ENCODE measurements at places on chromosomes 6 and 20.
A peak's percentile ranks its signal among the peaks of the same experiment; 100 is the strongest.

DNA sequence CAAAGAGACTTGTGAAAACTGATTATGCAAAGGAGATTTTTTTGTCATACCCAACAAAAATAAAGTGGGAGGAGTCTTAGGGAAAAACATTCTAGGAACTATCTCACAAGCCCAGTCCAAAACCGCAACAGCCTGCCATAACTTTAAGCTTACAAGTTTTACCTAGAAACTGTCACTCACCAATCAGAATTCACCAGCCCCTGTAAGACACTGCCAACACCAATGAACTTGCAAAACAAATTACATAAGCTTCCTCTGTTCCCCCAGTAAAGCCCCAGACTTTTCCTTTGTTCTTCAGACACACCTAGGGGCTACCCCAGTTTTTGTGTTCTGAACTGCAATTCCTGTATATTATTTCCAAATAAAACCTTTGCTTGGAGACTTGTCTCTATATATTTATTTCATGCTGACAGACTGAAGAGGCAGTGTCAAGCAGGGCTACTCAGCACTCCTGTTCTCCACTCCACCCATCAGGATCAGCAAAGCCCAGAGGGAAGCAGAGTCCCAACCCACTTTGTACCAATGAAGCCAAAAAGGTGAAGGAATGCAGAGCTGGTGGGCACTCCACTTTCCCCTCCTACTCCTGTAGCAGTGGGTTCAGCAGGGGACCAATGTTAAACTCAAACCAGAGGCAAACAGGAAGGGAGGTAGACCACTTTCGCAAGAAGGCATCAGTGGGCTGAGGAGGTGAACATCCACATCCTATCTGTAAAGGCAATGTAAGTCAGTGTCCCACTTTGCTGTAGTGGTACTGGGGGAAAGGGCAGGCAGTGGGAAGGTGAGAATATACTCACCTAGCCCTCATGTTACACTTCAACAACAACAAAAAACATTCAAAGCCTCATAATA, 142.5 kb upstream of the RUNX2 start:
- no peak for DNase-seq

- DNase-seq = no peak
These were observed 61.4 kb downstream of the TXLNB start for GRCh38 chr6:139230391-139230840.

- DNase-seq = no peak
These were observed 49.6 kb downstream of the KIZ start for GRCh38 chr20:21175433-21175832.

- DNase-seq = no peak
These were observed 187.6 kb downstream of the CLIC5 start for GRCh38 chr6:45827952-45828530.

DNA sequence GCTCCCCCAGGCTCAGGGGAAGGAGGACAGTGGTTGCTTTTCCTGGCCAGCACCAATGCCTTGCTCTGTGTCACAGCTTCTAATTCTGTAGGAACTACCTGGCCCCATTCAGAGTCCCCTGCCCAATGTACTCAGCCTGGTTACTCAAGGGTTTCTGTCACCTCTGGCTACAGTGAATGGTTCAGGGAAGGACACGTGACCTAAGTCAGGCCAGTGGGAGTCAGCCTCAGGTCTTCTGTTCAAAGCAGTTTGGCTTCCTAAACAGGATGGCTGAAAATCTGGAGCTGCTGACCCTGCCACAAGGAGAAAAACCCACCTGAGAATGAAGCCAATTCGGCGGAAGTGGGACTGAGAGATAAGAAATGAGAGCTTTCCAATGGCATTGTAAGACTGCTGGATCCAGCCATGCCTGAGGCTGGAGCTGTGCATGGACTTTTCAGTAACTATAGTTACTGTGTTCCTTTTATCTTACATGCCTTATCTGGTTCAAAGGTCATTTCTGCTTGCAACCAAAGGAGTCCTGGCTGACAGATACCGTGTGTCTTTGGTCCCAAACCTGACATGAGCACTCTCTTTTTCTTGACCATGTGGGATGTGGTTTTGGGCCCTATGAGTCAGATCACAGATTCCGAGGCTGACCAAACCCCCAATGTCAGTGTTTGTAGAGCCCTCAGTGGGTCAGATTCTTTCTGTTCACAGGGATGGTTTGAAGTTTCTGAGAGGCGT, 104.3 kb downstream of the SULF2 start:
- no peak for DNase-seq

DNA sequence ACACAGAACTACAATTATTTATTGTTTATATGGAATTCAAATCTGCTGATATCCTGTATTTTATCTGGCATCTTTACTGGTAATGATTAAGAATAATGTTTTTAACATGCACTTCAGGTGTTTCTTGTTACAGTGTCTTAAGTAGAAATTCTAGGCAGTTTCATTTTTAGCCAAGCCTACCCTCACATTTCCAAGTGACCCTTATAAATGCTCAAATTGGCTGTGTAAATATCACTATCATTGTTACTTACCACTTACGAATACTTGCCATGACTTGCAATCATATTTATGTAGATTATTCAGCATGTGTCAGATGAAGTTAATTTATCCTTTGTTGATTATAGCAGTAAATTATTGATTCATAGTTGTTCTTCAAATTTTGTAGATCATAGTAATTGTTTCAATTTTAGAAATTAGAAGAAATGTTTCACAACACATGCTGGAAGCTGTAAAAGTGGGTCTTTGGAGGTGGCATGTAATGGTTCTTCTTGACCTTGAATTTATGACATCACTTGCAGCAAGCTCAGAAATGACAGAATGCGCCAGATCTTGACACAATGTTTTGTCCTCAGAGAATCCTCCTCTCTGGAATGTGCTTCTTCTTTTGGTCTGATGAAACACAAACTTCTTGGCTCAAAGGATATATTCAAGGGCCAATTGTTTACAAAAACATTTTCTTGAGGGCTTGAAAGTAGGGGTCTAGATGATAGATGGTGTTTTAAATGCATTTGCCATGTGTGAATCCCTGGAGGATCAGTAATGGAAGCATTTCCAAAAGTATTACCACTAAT, 471.8 kb downstream of the COL12A1 start:
- DNase-seq = no peak

DNA sequence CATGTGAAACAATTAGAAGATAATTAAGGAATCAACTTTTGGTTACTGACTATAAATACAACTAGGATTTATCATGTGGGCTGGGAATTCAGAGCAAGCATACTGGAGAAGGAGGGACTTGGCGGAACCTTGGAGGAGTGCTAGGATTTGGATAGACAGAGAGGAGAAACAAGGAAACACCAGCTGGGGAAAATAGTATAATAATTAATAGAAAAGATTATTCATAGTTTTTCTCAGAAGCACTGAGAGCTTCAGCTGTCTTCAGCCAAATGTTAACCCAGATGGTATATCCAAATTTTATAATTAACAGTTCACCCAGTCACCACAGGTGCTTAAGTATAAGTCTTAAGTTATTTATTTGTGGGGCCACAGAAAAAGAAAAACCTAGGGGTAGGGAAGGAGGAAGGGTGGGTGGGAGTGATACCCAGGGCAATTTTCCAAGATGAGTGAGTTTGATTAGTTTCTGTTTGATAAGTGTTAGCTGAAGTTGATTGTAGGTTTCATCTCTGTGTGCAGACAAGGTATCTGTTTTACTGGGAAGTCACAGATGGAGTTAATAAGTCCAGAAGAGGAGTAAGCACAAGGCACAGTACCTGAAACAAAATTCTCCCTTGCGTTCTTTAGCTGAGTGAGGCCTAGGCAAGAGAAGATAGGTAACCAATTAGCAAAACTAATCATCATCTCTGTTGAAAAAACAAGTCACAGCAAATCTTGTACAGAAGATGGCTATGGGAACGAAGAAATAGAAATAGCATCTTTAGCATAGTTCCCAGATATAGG, 175.5 kb downstream of the TFAP2B start:
- DNase-seq = no peak

DNA sequence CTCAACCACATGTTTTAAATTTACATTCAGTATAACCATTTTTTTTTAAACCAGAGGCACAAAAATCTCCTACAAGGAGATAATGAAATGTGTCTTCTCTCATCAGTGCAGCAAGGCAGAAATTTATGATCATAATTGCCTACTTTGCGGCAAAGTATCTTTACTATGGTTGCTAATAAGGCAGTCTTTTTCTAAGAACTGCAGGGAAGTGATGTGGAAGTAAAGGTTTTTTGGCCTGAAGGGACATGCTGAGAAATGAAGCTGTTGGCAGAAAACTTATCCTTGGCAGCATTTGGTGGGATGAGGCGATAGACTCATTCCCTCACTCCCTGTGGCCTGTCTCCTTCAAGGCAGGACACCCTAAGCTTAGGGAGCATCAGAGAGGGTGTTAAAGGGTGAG, 48.7 kb downstream of the SCGN start:
- no peak for DNase-seq

GRCh38 chr6:138953451-138953850, 34.6 kb downstream of the REPS1 start:
- no peak for DNase-seq

DNA sequence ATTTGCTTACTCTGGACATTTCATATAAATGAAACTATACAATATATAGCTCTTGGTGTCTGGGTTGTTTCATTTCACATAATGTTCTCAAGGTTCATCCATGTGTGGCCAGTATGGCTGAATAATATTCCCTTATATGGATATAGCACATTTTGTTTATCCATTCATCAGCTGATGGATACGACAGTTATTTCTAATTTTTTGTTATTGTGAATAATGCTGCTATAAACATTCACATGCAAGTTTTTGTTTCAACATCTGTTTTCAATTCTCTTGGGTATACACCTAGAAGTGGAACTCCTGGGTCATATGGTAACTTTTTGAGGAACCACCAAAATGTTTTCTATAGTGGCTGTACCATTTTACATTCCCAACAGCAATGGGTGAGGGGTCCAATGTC, 101.1 kb downstream of the CDK19 start:
- DNase-seq = no peak

- no peak for DNase-seq
These were observed 65.6 kb upstream of the ARMH2 start for GRCh38 chr6:24864343-24864742.

DNA sequence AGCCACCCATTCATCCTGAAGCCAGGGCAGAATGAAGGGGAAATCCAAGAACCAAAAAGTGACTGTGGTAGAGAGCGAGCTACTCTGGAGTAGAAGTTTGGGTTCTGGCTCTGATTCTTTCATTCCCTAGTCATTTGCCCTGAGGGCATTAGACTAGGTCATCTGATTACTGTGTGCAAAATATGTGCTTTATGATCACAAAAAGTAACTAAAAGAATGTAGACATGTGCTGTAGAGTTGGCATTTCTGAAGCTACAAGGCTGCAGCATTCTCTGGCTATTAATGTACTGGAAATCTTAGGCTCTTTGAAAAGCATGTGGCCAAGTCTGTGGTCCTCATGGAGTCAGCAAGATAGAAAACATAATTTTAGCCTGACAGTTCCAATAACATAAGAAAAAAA, 94.2 kb downstream of the TBC1D7 start:
- DNase-seq = no peak

DNA sequence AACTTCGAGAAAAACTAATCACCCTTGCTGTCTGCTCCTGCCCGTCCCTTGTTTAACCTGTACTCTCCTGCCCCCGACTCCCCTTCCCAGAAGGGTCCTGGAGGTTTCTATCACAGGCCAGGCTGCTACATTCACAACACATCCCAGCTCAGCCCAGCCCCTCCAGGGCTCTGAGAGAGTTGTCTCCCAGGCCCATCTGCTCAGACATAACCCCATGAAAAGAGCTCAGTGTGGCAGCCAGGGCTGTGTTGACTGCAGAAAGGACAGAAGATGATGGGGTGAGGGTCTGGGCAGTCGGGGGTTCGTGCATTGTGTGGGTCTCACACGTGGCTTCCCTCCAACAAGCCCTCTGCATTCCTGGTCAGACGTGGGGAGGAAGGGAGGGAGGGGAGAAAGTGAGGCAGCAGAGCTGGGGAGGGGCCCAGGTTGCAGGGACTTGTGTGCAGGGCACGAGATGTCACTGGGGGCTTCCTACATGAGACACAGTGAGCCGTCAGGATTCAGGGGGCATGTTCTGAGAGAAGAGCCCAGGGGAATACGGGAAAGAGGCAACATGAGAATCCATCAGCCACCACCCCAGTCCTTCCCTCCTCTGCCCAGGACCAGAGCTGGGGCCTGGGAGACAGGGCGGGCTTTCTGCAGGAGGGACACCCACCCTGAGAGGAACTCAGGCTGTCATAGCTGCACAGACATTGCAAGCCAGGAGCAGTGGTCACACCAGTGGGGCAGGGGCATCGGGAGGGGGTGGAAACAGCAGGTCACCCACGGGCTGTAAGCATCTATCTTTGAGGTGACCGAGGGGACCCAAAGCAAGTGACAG, 372.9 kb downstream of the PREX1 start:
- peak; percentile 71 for DNase-seq

- no peak for DNase-seq
These were observed 488.3 kb downstream of the COL12A1 start for GRCh38 chr6:74717591-74717990.

DNA sequence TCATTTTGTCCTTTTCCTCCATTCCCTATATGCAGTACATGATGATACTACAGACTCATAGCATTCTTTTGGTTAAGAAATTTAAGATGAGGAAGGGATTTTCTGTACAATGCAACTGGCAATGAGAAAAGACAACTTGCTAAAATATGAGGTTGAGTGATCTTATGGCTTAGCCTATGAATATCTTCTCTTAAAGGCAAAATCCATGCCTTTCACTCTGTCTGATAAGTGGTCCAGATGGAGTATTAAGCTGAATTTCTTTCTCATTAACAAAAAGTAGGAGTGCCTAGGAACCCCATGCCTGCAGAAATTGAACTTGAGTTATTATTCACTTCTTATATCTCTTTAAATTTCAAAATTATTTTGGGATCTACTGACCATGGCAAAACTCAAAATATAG, 135.3 kb downstream of the GRIK2 start:
- no peak for DNase-seq

DNA sequence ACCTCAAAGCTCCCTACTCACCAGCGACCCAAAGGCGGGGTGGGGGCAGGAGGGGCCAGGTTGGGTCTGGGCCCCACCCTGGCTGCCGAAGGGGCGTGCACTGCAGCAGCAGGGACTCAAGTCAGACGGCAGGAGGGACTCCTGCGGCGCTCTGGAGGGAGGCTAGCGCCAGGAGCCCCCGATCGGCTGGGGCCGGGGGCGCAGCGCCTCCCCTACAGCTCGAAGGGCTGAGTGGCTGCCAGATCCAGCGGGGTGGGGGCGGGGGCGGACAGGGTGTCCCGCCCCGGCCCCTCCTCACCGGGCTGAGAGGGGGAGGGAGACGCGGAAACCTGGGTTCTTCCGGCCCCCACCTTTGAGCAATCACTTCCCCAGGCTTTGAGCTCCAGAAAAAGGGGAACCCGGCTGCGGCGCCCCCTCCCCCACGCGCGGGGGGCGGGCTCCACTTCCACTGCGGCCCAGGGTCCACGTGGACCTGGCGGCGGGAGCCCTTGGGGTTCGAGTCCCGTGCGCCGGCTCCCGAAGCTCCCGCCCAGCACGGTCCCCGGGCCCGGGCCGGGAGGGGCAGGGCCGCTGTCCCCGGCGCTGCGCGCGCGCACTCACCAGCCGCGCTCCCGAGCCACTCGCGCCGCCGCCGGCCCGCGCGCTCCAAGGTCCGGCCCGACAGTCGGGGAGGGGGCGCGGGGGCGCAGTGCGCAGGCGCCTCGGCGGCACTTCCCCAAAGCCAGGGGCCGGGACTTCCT, at the start of gene RGS19:
Gene RGS19, minus strand, starts transcription at position 246 of the 740 bp plus-strand sequence. CDS start 2,632 bp downstream, outside the sequence.
- no peak for DNase-seq

- DNase-seq = no peak
These were observed 321.3 kb downstream of the DHX35 start for GRCh38 chr20:39283464-39283863.

All from RWPE2 (cell line).